ENCODE measurements at places on chromosomes 2 and 18.

GRCh38 chr2:149191915-149192314, 138.5 kb upstream of the LYPD6 start:
- no peak for DNase-seq

GRCh38 chr2:215019521-215020145, 118.8 kb downstream of the ABCA12 start:
- no peak for DNase-seq

GRCh38 chr2:196336207-196336606, 164.8 kb upstream of the STK17B start:
- DNase-seq = no peak

DNA sequence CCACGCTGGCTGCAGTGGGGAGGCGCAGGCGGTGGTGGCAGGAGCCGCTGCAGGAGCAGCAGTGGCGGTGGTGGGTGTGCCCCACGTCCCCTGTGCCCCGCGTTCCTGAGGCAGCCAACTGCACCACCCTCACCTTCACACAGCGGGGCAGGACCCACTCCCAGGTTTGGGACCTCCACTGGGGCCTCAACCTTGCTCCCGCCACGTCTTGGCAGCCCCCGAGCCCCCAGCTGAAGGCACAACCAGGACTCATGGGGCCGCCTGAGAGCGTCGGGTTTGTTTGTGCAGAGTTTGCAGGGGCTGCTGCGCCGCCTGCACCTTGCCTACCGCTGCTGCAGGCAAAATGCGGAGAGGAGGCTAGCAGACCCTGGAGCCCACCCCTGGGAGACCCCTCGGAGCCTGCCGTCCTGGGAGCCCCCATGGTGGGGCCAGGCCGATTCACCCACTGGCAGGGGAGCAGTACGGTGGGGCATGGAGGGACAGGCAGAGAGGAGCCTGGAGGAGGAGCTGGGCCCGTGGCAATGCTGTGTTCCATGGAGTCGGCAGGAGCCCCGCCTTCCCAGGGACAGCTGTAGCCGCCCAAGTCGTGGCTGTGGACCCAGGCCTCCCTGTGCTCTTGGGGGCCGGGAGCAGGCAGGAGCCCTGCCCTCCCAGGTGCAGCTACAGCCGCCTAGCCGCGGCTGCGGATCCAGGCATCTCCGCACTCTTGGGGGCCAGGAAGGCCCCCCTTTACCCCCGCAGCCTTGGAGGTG, 14.7 kb upstream of the EML6 start:
- peak; percentile 75 for DNase-seq

DNA sequence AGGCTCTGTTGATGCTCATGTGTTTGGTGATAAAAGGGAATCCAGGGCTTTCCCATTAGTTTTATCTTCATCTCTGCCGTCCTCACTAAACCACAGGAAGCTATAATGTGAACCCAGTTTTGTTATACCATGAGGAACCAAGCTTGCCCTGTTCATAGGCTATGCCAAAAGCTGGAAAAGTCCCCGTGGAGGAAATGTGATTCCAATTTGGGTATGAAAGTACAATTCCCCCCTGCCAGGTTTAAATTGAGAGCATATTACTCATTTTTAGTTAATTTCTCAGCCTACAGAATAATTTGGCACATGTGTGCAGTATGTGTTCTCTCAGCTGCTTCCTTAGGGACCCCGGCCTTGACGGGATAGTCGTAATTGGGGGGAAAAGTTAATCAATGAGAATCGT, 327.4 kb downstream of the RND3 start:
- DNase-seq = no peak

GRCh38 chr2:70851704-70852103, 16.1 kb upstream of the CD207 start:
- DNase-seq = no peak

GRCh38 chr2:21245565-21245964, 121.8 kb downstream of the TDRD15 start:
- no peak for DNase-seq

- DNase-seq = no peak
These were observed 39.9 kb upstream of the REG3G start for GRCh38 chr2:78985558-78985957.

- DNase-seq = no peak
These were observed 107.6 kb downstream of the LRP2 start for GRCh38 chr2:169254774-169255173.

Data from ELF-1 (cell line).